ENCODE measurements at places on chromosomes 7 and 10.

DNA sequence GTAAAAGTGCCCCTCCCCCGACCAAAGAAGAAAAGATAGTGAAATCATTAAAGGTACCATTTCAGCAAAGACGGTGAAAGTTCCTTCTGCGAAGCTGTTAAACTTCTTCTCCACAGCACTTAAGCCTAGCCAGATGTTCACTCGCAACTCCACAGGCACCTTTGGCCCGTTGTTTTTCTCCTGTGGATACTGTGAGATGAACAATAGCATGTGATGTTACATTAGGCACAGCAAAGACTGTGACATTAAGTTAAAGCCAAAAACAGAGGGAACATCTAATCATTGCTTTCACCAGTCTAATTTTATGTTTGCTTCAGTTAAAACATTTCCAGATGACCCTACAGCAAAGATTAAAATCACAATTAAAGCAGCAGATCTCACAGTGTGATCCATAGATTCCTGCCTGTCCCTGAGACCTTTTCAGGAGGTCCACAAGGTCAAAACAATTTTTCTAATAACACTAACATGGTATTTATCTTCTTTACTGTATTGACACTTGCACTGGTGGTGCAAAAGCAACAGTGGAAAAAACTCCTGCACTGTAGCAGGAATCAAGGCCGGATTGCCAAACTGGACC is 112.5 kb downstream of the MYOF start:
- no peak for DNase-seq

GRCh38 chr10:112677689-112678088 is 230.7 kb downstream of the VTI1A start:
- DNase-seq, result no peak

DNA sequence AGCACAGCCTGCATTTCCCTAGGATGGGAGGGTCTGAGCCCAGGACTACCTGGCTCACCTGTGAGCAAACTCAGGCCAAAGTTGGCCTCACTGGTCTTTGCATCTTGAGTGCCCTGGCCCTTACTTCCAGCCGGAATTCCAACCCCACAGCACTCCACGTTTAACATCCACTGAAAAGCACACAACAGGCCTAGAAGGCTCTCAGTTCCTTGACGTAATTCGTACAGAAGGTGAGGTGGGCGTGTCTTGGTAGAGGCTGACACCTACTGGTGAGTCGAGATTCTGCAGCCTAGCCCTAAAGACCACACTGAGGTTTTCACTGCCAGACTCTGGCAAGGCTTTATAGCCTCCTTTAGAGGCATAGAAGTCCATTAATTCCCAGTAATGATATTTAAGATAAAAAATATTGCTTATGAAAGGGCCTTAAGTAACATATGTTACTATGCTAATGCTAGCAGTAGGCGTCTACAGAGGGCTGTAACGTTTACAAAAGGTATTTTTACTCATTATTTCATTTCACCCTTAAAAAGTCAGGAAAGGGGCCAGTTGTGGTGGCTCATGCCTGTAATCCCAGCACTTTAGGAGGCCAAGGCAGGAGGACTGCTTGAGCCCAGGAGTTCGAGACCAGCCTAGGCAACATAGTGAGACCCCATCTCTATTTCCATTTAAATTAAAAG is 95.8 kb downstream of the HIP1 start:
- DNase-seq, result peak; percentile 39

GRCh38 chr10:112816891-112817290 is 133.2 kb upstream of the TCF7L2 start:
- no peak for DNase-seq

DNA sequence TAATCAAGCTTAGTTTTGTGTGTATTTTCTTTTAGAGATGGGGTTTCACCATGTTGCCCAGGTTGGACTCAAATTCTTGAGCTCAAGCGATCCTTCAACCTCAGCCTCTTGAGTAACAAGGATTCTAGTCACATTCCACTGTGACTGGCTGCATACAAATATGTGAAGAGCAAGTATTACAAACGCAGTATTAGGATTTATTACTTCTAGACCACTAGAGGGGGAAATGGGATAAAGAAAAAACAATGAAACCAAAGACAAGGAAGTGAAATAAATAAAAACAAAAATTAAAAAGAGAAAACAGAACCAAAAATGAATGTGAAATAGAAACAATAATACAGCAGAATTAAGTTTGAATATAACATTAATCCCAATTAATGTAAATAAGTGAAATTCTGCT is 308.7 kb downstream of the ANKRD30A start:
- DNase-seq, result no peak

GRCh38 chr10:105585753-105586152 is 944.7 kb downstream of the SORCS3 start:
- DNase-seq, result no peak

DNA sequence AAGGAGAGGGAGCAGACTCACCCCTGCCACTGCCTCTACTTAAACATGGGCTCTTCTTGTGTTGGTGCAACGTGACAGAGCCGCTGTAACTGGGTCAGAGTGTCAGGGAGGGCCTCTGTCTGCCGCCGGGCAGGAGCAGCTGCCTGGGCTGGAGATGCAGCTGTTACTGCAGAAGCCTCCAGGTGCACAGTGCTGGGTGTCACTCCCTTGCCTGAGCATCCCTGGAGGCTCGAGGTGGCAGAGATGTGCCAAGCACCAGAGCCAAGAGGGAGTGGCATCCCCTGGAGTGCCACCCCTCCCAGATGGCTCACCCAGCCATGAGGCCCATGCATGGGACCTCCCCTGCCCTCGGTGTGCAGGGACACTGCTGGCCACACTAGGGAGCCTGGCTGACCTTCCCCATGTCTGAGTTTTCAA is 145.7 kb downstream of the PRPF18 start:
- no peak for DNase-seq

DNA sequence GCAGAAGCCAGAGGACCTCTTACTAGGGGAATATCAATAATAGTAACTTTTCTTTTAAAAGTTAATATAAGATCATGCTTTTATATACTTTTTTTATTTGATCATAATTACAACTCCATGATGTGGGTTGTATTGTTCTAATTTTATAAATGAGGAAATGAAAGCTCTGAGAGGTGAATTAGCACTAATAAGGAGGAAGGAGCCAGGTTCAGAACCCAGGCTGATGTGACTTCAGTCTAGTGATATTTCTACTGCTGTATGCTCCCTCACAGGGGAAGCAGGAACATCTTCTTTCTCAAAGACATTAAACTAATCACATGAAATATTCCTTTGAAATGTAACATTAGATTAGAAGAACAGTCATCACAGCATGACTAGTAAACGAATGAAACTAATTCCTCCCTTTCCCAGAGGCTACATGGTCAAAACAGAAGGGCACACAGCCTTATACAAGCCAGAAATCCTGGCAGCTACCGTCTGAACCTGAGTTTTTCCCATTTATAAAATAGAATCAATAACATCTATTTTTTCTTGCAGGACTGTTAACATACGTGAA is 81.4 kb upstream of the GJD4 start:
- DNase-seq, result no peak

- peak; percentile 78 for DNase-seq
These were observed 34.3 kb downstream of the INPP5A start for GRCh38 chr10:132571650-132572544.

GRCh38 chr10:90344226-90344625 is 513.6 kb downstream of the HTR7 start:
- DNase-seq, result no peak

GRCh38 chr7:41027428-41028115 is 675.3 kb downstream of the INHBA start:
- DNase-seq, result no peak

DNA sequence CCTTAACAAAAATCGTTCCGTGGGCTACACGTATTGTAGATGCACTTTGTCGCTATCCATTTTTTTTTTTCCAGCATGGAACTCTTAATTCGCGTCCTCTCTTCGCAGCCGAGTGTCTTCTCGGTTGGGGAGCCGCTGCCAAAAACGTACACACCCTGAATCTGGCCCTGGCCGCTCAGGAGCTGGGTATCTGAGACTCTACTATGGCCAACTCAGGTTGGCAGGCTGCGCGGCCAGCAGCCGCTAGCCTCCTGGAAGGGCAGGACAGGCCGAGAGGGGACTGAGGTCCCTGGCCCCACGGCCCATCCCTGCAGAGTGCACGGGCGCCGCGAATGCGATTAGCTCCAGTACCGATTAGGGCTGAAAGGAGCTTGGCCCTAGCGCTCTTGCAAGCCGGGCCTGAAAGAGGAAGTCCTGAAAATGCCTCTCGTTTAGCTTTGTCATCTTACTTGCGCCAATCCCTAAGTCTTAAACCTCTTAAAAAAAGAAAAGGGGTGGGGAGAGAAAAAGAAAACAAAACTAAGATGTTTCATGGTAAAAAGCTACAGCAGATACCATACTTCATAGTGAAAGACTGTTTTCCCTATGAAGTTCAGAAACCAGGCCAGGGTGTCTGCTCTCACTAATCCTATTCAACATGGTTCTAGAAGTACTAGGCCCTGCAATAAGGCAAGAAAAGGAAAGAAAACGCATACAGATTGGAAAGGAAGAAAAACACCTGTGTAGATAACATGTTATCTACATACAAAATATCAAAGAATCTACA is 113.2 kb upstream of the RHEB start:
- DNase-seq, result peak; percentile 67
